Kidney tubule cell (primary cell): ENCODE measurements at places on chromosomes 13 and 19.
A peak's percentile ranks its signal among the peaks of the same experiment; 100 is the strongest.

DNA sequence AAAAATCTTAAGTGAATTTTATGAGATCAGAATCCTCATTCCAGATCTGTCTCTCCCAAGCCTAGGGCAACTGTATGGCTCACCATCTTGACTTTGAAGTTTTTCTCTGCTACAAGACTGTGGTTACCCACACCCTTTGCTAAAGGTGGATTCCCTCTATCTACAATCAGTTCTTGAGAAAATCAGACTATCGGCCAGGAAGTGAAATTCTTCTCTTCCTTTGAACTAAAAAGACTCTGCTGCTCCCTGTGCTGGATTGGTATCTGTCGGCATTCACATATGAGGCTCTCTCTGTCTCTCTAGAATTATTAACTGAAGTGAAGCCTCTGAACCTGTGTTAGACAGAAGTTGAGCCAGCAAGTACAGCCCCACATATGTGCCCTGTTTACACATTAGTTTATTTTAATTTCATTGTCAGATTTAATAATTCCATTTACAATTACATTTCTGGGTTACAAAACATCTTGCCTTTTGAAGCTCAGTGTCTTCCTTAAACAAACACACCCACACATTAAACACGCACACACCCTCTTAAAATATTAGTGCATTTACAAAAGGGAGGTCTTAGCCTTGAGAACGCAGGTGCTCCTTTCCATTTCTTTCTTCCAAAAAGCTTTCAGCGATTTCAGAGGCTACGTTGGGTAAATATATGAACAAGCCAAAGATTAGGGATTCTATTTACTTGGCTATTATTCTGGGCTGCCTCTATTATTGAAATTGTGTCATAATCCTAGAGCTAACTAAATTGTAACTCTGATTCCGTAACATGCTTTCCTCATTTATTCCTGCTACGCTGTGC is 145.7 kb downstream of the MIPEP start:
- DNase-seq = peak; percentile 49

GRCh38 chr13:46679369-46680120 is 117.4 kb downstream of the ESD start:
- peak; percentile 72 for DNase-seq

GRCh38 chr19:19475849-19476828 is 39.2 kb downstream of the TSSK6 start:
- peak; percentile 17 for DNase-seq

GRCh38 chr19:3968556-3969434 is 2.1 kb downstream of the DAPK3 start:
- peak; percentile 100 for DNase-seq

- DNase-seq = no peak
These were observed 6.1 kb downstream of the ZNF548 start for GRCh38 chr19:57395710-57396109.

GRCh38 chr13:97535614-97536013 is 101.6 kb downstream of the RAP2A start:
- DNase-seq = peak; percentile 14

DNA sequence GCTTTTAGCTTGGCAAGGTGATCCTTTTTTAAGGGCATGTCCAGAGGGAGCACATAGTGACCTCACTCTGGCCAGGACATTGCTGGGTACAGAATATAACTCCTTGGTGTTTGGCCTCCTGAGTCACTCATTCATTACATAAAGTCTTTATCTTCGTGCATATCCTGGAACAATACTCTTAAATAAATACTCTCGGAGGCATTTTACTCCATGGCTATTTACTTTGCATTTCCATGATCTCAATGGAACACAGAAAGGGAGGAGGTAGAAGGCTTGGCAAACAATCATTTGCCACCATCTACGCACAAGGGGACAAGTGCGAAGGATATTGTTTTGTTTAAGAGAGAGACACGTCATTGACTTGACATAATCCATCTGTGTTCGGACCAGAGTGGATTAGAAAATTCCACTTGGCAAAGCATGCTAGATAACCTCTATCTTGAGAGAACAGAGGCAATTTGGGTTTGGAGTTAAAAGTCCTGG is 210.0 kb downstream of the IRS2 start:
- DNase-seq = no peak

DNA sequence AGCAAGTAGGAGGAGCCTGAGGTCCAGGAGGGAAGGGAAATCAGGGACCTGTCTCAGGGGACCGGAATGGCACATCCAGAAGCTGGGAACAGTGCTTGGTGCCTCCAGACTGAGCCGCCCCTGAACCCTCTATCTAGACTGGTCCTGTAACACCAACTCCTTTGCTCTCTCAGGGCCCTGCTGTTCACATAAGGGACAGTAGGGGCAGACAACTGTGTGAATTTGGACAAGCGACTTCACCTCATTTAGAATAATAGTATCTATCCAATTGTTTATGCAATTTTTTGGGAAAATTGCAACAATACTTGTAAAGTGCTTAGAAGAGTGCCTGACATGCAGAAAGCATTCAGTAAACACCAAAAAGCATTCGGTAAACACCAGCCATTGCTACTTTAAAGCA is 14.0 kb downstream of the SYMPK start:
- DNase-seq = no peak

DNA sequence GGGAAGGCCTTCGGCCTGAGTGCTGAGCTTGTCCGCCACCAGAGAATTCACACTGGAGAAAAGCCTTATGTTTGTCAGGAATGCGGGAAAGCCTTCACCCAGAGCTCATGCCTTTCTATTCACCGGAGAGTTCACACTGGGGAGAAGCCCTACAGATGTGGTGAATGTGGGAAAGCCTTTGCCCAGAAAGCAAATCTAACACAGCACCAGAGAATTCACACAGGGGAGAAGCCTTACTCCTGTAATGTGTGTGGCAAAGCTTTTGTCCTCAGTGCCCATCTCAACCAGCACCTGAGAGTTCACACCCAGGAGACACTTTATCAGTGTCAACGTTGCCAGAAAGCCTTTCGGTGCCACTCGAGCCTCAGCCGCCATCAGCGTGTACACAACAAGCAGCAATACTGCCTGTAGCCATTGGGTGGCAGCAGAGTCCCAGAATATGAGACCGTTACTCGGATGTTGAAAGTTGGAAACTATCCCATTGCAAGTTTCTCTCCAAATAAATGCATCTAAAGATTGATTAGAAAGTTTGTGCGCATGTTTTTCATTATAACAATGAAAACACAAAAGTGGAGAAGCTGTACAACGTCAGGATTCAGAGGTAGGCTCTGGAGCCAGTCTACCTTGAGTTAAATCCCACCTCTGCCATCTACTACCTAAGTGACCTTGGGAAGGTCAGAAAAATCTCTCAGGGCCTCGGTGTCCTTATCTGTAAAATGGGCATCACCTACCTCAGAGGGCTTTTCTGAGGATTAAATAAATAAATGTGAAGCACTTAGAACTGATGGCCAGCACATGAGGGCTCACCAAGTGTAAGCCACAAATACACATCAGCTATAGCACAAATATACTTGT is 21.1 kb downstream of the ZNF473 start:
- peak; percentile 21 for DNase-seq
